ENCODE measurements at places on chromosomes 1 and 21. TPM values are rescaled to one million over a fixed set of nuclear protein-coding genes. Genes with fewer than 3 reads are reported as not detected.

Gene SVBP
- total RNA-seq, result 13.8 TPM

Gene CLCA2
- total RNA-seq, result not detected

Gene UBL4B
- not detected for total RNA-seq

Gene MAD2L2
- 66.0 TPM for total RNA-seq

Gene SPRR2A
- total RNA-seq, result not detected

Gene OR2G6
- total RNA-seq, result not detected

Gene RAD54L
- 1.8 TPM for total RNA-seq

Gene LCE1E
- total RNA-seq, result not detected

Gene UBE2U
- not detected for total RNA-seq

Gene KRTAP11-1
- not detected for total RNA-seq

DNA sequence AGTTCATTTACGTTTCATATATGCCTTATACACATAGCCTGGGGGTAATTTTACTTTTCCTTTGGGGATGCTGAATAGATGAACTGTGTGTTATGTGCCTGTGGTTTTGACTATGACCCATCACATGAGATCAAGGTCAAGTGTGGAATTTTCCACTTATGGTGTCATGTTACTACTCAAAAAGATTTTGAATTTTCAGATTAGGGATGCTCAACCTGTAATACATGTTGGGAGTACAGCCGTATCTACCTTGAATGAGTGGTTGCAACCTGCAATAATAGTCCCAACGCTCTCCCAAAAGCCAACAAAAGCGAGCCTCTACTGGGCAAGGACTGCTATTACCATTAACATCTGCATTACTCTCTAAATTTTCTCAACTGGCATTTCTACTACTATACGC lies 68.5 kb upstream of the SDC3 start:
- H3K4me3 ChIP-seq, result no peak overlapping the region
- H3K4me1 ChIP-seq, result peaks cover 5% of the 10 kb centered on the region
- no peaks in the 10 kb centered on the region for H3K27me3 ChIP-seq
- no peak overlapping the region for H3K27ac ChIP-seq
- peaks cover 38% of the 10 kb centered on the region for H3K36me3 ChIP-seq

DNA sequence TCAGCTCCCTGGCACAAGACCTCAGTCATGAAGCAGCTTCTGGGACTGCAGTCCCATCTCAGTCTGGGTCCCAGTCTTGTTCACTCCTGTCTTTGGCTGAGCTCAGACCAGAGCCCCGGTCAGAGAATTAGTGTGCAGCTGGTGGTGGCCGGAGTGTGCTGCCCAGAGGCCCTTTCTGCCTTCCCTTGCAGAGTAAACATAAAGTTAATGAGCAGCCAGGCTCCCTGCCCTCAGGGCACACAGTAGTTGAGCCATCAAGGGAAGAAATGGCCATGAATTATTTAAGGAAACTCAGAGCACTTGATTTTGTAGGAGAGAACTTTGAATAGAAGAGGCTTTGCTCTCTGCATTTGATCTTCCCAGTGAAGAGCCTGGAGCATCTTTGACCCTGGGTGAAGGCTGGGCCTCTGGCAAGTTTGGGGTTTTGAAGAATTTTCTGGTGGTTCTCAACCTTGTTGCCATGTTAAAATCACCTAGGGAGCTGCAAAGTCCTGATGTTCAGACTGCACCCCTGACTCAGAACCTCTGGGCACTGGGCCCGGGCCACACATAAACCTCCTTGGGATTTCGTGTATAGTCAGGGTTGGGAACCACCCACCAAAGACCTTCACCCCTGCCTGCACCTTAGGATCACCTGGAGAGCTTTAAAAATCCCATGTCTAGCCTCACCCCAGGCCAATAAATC lies 26.4 kb upstream of the SELENON start:
- H3K36me3 ChIP-seq, result peaks cover 2% of the 10 kb centered on the region
- peaks cover 2% of the 10 kb centered on the region for H3K27me3 ChIP-seq
- no peak overlapping the region for H3K4me3 ChIP-seq

DNA sequence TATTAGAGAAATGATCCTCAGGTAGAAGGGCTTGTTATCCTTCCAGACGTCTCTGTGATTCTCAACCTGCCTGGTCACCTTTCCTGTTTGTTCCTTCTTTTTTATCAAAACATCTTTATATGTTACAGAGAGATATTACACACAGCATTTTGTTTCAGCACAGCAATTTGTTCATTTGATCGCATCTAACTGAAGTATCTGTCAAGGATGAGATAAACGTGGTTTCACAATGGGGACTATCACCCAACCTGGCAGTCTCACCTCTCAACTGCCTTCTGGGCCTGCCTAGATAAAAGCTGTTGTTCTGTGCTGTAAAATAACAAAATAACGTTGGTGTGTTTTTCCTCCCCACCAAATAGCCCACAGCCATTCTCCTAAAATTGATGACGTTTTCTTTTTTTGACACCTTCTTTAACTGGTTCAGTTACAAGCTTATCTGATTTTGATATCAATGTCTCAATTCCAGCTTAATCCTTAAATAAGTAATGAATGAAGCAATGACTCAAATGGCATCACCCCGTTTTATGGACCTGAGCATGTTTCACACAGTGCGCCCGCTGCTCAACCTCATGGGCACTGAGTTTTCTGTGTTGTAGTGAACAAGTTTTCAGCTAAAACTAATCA lies 367.9 kb upstream of the RUNX1 start:
- H3K27ac ChIP-seq, result no peak overlapping the region
- H3K36me3 ChIP-seq, result no peaks in the 10 kb centered on the region
- no peaks in the 10 kb centered on the region for H3K27me3 ChIP-seq
- DNase-seq, result no peak
- H3K4me1 ChIP-seq, result no peaks in the 10 kb centered on the region

GRCh38 chr1:182149411-182149965 lies 88.0 kb upstream of the ZNF648 start:
- no peaks in the 10 kb centered on the region for H3K27me3 ChIP-seq
- peak; percentile 35 for DNase-seq

GRCh38 chr1:229716069-229716468 lies 90.0 kb downstream of the URB2 start:
- H3K27ac ChIP-seq, result no peak overlapping the region
- no peaks in the 10 kb centered on the region for H3K27me3 ChIP-seq
- no peak overlapping the region for H3K4me3 ChIP-seq
- H3K4me1 ChIP-seq, result no peaks in the 10 kb centered on the region

GRCh38 chr1:226405411-226405988 lies 2.4 kb downstream of the PARP1 start:
- H3K36me3 ChIP-seq, result peaks cover 19% of the 10 kb centered on the region
- no peaks in the 10 kb centered on the region for H3K27me3 ChIP-seq
- DNase-seq, result no peak
- peak overlapping the region; percentile 3 for H3K27ac ChIP-seq

- H3K4me3 ChIP-seq, result no peak overlapping the region
- no peaks in the 10 kb centered on the region for H3K4me1 ChIP-seq
- no peaks in the 10 kb centered on the region for H3K27me3 ChIP-seq
- H3K27ac ChIP-seq, result no peak overlapping the region
- DNase-seq, result no peak
These were observed 47.5 kb downstream of the TMCO4 start for GRCh38 chr1:19752083-19752696.

GRCh38 chr1:183920651-183921050 lies 115.7 kb downstream of the RGL1 start:
- no peaks in the 10 kb centered on the region for H3K36me3 ChIP-seq
- no peak for DNase-seq
- no peak overlapping the region for H3K4me3 ChIP-seq
- H3K27ac ChIP-seq, result no peak overlapping the region
- no peaks in the 10 kb centered on the region for H3K27me3 ChIP-seq
- peaks cover 3% of the 10 kb centered on the region for H3K4me1 ChIP-seq

DNA sequence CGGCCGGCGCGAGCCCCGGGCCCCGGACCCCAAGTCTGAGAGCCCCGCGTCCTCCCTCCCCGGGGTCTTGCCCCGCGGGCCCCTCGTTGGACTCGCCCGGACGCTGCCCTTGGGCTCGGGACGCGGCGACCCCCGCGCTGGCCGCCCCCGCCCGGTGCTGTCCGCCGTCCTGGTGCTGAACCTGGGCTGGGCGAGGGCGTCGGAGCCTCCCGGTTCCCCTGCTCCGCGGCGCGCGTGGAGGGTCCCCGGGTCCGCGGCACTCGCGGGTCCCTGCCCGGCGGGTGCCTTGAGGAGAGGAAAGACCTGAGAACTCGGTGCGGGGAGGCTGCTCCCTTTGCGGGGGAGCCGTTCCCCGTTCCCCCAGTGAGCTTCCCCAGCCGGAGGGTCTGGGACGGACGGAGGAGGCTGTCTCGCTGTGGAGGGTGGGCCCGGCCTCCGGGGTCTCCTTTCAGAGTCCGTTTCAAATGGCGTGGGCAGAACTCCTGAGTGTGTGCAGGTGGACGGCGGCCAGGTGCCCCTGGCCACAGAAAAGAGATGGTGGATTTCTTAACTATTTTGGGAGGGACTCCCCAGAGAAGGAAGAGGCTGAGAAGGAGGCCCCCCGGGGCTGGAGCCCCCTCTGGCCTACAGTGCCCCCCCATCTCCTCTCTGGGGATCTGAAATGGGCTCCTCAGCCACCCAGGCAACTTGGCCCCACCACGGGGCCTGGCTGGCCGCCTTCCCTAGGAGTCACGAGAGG lies 595 bp downstream of the GABRD start:
- peaks cover 4% of the 10 kb centered on the region for H3K4me1 ChIP-seq
- H3K27me3 ChIP-seq, result peaks cover 30% of the 10 kb centered on the region
- no peak overlapping the region for H3K4me3 ChIP-seq
- H3K27ac ChIP-seq, result no peak overlapping the region

DNA sequence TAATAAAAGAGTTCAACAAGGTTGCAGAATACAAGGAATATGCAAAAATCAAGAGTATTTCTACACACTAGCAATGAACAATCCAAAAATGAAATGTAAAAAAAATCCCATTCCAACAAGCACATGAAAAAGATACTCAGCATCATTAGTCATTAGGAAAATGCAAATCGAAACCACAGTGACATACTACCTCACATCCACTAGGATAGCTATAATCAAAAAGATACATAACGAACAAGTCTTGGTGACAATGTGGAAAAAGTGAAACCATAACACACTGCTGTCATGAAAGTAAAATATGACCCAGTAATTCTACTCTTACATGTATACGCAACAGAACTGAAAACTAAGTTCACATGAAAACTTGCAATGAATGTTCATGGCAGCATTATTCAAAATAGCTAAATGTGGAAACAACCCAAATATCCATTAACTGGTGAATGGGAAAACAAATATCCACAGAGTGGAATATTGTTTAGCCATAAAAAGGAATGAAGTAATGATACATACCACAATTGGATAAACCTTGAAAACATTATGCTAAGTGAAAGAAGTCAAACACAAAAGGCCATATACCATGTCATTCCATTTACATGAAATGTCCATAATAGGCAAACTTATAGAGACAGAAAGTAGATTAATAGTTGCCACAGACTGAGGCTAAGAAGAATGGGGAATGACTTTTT lies 34.3 kb downstream of the PIK3R3 start:
- DNase-seq, result no peak
- H3K4me3 ChIP-seq, result no peak overlapping the region
- no peaks in the 10 kb centered on the region for H3K27me3 ChIP-seq
- no peaks in the 10 kb centered on the region for H3K36me3 ChIP-seq
- H3K4me1 ChIP-seq, result no peaks in the 10 kb centered on the region
- no peak overlapping the region for H3K27ac ChIP-seq

DNA sequence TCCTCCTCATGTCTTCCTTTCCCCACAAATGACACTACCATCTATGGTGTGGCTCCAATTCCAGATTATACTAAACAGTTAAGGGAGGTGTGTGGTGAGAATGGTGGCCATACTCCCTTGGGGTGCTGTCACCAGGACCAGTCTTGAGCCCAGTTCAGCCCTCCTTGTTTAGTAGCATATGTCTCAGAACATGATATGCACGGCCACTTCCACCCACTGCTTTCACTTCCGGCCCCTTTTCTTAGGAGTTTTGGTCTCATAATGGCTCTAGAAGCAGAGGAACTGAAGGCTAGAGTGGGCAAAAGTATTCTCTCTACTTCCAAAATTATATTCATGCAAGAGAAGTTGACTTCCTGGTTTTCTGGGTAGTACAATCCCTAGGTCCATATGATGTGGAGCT lies 45.3 kb upstream of the CACNA1E start:
- no peaks in the 10 kb centered on the region for H3K4me1 ChIP-seq
- no peak for DNase-seq
- H3K27ac ChIP-seq, result no peak overlapping the region
- no peaks in the 10 kb centered on the region for H3K36me3 ChIP-seq

- peaks cover 19% of the 10 kb centered on the region for H3K4me1 ChIP-seq
- peaks cover 22% of the 10 kb centered on the region for H3K36me3 ChIP-seq
- DNase-seq, result no peak
These were observed 1.8 kb downstream of the ZNF669 start for GRCh38 chr1:247102381-247102780.

DNA sequence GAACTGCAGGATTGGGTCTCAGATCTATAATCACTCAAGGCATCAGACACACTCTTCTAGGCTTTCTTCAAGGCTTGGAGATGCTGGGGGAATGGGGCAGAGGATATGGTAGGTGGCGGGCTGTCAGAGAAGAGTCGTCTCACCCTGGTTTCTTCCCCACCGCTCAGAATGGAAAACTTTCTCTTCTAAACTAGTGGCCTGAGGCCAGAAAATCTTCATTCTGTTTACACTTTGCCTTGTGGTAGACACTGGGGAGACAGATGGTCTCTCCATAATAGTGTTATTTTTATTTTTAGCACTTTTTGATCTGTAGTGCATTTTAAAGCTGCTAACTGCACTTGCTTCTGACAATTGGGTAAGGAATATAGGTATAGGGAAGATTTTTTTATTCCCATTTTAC lies 2.6 kb downstream of the PRELP start:
- H3K4me1 ChIP-seq, result peaks cover 3% of the 10 kb centered on the region
- H3K36me3 ChIP-seq, result no peaks in the 10 kb centered on the region
- DNase-seq, result no peak
- no peak overlapping the region for H3K27ac ChIP-seq
- H3K27me3 ChIP-seq, result no peaks in the 10 kb centered on the region

- DNase-seq, result no peak
- H3K27me3 ChIP-seq, result no peaks in the 10 kb centered on the region
- H3K4me3 ChIP-seq, result no peak overlapping the region
- no peaks in the 10 kb centered on the region for H3K4me1 ChIP-seq
- H3K27ac ChIP-seq, result no peak overlapping the region
These were observed 67.8 kb downstream of the LPAR3 start for GRCh38 chr1:84825161-84825560.
